NCI-H524 treated with DMSO at 0.1 percent for 48 hours (cell line): ENCODE measurements at places on chromosomes 12 and 14.

DNA sequence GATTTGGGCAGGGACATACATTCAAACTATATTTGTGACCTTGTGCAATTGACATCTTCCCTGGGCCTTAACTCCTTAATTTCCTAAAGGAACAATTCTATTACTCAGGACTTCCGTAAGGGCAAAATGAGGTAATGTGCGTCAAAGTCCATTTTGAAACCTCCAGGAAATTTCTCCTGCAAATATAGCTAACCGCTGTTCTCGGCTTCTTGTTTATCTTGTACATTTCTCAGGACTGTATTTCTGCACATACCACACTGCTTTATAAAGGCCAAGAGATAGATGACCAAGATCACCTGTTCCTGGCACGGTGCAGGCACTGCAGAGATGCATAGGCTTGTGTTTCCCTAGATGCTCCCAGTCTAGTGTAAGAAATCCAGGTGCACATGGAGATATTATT is 1009.4 kb downstream of the BCL11B start:
- no peak for DNase-seq

DNA sequence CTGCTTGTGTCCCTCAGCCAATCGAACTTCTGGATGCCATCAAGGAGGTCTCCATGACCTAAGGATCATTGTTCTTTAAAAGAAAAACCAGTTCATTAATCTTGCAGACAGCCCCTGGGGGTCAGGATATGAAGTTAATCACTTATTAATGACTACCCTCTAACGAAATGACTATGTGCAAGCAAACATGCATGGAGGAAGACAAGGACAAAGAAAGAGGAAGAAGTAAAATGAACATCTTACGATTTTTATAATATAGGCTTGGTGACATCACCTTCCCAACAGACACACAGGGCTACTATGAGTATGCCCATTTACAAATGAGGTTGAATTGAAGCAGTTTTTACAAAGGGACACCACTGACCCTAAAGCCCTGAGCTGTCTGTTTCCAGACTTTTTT is 111.1 kb upstream of the AMIGO2 start:
- DNase-seq: no peak

GRCh38 chr12:106914796-106915634 is 40.7 kb upstream of the TMEM263 start:
- DNase-seq: no peak

GRCh38 chr12:42652048-42652447 is 62.5 kb upstream of the PRICKLE1 start:
- DNase-seq: no peak

- no peak for DNase-seq
Measured at GRCh38 chr12:131101703-131102492, 148.2 kb downstream of the ADGRD1 start.

DNA sequence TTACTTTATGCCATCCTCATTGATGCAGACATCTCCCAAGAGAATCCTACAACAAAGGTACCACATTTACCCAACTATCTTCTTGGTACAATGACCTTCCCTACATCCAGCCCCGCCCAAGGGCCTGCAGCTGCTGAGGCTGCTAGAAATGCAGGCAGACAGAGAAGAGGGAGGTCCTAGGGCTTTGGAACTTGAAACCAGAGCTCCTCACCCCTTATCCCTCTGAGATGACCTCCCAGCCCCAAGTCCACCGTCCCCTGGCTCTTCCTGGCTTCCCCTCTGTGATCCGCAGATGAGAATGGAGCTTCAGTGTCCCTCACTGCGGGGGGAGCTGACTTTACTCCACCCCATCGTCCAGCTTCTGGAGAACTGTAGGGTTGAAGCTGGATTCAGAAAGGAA is 1.6 kb upstream of the TNFRSF1A start:
- no peak for DNase-seq

- no peak for DNase-seq
Measured at GRCh38 chr12:5864301-5864700, 80.8 kb downstream of the ANO2 start.

- DNase-seq: no peak
Measured at GRCh38 chr12:131987552-131987951, 37.8 kb downstream of the EP400 start.

DNA sequence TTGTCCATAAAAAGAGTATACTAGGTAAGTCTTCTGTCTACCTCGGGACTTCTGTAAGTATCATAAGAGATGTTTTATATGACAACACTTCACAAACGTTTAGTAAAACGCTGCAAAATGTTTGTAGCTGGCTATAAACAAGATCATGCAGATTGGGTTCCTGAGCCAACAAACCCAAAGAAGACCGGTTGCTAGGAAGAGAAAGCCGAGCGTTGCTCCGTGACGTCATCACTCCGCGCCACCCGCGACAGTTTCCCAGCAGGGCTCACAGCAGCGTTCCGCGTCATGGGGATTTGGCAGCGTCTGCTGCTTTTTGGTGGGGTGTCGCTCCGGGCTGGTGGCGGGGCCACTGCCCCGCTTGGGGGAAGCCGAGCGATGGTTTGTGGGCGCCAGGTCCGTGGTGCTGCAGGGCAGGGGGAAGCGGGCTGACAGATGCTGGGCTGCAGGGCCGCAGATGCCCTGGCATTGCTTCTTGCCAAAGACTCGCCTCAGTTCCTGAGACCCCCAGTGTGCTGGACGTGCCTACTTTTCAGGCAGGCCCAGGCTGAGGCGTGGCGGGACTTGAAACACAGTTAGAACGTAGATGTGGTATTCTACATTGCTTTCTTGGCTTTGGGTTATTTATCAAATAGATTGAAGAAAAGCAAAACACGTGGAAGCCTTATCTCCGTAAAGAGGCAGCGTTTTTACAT is at the start of gene NUBPL:
TSS of gene NUBPL (plus strand) at position 250 of the 692 bp plus-strand sequence. CDS start at position 286, 36 bp downstream.
- peak; percentile 82 for DNase-seq

DNA sequence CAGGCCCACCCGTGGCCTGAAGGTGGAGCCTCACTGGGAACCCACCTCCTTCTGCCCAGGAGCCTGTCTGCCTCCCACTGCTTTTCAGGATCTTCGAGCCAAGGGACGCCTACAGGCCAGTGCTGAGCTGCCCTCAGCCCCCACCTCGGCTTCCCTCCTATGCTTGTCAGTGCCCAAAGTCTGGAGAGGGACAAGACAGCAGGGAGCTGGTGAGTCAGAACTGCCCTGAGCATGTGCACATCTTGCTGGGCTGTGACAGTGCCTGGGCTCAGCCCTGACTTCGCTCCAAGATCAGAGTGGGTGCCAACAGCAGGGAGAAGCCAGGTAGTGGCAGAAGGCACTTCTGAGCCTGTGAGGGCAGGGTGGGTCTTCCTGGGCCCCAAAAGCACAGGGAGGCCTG is 286.8 kb downstream of the AEBP2 start:
- DNase-seq: no peak

DNA sequence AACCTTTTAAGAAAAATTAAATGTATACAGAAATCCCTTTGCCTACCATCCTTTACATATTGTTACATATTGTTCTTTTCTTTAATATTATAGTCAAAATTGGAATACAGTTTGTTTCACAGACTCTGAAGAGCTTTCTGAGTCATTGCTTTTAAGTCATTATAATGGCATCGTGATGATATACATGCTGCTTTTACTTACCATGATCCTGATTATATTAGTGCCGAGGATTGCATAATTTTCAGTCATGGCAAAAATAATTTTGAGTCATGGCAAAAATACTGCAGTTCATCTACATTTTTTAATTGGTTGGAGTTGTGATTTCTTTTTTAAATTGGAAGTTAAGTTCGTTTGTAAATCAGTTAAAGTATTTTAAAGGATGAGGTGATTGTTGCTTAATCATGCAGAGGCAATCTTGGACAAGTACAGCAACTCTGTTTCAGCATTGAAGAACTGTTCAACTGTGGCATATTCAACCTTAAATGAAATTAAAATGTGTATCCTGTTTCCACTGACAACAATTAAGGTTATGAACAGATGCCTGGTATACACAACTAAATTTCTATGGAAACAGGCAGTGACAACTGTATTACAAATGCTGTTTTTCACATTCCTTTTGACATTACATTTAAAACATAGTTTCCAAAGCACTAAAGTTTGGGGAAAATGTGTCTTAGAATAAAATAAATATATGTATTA is 142.3 kb downstream of the PCNX1 start:
- no peak for DNase-seq

DNA sequence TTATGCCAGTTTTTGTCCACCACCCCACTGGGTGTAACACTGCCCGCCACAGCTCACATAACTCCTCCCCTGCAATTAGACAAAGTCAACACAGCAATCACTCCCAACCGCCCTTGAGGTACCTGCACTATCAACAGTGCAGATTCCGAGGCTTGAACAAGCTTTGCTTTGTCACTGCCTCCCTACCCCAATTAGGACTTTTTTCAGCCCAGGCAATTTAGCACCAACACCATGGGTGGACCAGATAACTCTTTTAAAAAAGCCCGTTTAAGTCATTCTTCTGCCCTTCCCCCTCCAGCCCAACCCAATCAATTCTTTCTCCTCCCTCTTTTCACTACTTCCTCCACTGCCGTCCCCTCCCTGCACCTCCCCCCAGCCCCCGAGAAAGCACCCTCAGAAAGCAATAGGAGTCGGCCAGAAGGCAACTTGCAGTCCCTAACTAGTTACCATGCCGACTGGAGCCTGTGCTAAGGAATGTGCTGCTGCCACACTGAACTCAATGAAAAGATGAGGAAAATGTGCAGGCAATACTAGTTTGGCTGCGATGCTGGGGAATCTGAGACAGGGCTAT is 45.7 kb upstream of the OTX2 start:
- DNase-seq: no peak

- no peak for DNase-seq
Measured at GRCh38 chr12:39912211-39912980, 193.5 kb downstream of the SLC2A13 start.

GRCh38 chr12:62908674-62909073 is 26.3 kb downstream of the PPM1H start:
- DNase-seq: no peak

DNA sequence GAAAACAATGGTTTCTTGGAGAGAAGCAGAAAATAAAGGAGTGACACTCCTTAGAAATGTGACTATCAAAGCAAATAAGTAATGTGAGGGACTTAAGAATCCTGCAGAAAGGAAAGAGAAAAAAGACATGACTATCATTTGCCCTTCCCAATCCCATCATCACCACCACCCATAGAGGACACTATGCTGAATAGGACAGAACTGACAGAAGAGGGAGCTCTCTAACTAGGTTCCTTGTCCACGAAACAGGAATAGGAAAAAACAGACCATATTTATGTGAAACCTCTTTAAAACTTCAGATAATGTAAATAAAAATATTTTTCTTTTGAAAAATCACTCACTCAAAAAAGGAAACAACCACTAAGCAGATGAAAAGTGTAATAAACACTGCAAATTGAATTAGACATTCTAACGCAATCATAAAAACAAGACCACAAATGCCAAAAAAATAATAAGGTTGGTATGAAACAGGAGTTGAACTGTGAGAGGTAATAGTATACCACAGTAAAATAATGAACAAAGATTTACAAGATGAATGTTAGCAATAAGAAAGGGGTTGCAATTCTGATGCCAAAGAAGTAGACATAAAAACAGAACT is 24.1 kb downstream of the KLRD1 start:
- DNase-seq: no peak

GRCh38 chr14:64755781-64756221 is 51.6 kb downstream of the PLEKHG3 start:
- no peak for DNase-seq

DNA sequence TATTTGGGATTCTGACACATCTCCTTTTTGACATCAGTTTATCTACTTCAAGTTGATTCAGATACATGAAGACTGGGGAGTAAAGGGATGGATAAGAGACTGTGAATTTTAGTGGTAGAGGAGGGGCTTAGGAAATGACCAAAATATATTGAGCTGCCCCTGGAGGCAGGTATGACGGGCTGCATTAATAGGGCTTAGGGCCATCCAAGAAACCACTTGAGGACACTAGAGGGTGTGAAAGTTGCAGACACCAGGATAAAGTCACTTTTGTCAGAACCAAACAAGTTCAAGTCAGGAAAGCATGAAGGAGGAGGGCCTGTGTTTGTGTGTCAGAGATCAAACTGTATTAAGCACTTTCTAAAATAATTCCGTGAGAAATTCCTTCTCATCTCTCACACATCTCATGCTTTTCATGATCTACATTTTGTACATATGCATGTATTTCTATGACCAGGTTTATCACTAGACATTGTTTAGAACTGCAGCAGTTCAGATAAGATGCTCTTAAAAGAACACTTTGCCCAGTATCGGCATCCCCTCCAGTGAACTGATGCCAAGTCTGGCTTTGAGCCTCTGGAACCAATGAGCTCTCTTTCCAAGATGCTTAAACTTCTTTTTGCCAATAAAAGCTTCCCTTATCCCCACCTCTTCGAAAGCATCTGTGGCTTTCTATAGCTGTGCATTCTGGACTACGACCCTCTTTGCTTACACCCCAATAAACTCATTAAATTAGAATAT is 136.9 kb downstream of the SLC38A1 start:
- no peak for DNase-seq

DNA sequence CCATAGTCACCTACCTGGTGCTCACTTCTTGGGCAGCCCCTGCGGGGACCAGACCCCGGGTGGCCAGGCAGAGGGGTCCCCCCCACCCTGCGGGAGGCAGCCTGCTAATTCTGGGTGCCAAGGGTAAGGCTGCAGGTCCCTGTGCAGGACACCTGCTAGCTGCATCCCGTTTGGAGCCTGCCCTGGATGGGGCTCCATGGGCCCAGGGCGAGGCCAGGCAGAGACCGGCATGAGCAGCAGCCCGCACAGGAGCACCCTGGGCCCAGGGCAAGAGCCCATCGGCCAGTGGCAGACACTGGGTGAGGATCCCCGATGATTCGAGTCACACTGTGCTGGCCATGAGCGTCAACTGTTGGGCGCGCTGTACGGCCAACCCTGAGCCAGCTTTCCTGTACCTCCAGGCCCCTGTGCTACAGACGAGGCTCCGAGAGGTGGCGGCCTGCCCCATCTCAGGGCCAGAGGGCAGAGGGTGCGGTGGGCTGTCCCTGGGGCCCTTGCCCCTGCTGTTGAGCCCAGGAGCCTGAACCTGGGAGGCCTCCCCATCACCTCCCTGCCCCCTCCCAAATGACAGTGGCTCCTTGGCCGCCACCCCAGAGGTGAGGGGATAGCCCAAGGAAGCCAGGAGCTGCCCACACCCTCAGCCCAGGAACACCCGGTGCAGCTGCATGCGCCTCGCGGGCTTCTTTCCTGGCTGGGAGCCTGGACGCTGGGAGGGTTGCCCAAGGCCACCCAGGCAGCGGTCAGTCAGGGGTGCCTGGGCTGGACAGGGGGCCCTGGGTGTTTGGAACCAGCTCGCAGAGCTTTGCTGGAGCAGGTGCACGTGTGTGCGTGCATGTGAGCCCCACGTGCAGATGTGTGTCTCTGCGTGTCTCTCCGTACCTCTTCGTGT is 47.7 kb downstream of the CYP46A1 start:
- DNase-seq: no peak

DNA sequence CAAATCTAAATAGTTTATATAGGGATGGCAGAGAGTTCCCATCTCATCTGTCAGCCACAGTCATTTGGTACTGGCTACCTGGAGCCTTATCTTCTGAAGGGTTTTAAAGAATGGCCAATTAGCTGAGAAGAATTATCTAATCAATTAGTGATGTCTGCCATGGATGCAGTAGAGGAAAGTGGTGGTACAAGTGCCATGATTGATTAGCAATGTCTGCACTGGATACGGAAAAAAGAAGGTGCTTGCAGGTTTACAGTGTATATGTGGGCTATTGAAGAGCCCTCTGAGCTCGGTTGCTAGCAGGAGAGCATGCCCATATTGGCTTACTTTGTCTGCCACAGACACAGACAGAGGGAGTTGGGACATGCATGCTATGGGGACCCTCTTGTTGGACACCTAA is 7.9 kb upstream of the OAS2 start:
- DNase-seq: no peak

- DNase-seq: no peak
Measured at GRCh38 chr14:80754696-80755095, 186.8 kb downstream of the CEP128 start.

- no peak for DNase-seq
Measured at GRCh38 chr12:131242741-131243496, 289.2 kb downstream of the ADGRD1 start.
